ENCODE measurements at places on chromosomes 11 and 22.
A peak's percentile ranks its signal among the peaks of the same experiment; 100 is the strongest.

DNA sequence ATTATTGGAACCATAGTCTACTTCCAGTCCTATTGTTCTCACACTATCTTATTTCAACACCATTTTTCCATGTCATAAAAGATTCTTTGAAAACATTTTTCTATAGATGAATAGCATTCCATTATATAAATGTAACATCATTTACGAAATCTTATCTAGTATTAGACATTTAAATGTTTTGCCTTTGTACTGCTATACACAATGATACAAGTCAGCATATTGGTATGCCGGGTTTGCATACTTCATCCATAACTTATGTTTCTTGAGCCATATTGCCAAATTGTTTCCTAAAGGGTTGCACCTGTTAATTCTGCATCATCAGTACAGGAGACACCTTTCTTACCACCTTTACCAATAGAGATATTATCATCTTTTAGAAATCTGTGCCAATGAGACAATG lies 68.2 kb downstream of the SYT13 start:
- DNase-seq: no peak

DNA sequence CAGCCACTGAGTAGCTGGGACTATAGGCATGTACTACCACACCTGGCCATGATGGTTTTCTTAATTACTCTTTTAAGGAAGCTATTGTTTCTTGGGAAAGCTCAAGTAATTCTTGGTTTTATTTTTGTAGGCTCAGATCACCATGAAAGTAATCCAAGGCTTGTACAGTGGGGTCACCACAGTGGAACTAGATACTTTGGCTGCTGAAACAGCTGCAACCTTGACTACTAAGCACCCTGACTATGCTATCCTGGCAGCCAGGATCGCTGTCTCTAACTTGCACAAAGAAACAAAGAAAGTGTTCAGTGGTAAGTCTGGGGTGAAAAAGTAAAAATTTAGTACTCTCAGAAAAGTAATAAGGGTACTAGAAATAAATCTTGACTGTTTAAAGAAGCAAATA lies 11.3 kb downstream of the RRM1 start:
- DNase-seq: no peak

DNA sequence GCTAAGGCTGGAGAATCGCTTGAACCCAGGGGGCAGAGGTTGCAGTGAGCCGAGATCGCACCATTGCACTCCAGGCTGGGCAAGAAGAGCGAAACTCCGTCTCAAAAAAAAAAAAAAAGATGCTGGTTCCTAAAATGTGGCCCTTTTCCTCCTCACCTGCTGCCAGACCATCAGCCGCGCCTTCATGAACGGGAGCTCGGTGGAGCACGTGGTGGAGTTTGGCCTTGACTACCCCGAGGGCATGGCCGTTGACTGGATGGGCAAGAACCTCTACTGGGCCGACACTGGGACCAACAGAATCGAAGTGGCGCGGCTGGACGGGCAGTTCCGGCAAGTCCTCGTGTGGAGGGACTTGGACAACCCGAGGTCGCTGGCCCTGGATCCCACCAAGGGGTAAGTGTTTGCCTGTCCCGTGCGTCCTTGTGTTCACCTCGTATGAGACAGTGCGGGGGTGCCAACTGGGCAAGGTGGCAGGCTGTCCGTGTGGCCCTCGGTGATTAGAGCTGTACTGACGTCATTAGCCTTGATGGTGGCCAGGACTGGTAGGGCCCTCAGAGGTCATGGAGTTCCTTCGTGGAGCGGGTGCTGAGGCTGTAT lies 50.7 kb upstream of the PPP6R3 start:
- no peak for DNase-seq

DNA sequence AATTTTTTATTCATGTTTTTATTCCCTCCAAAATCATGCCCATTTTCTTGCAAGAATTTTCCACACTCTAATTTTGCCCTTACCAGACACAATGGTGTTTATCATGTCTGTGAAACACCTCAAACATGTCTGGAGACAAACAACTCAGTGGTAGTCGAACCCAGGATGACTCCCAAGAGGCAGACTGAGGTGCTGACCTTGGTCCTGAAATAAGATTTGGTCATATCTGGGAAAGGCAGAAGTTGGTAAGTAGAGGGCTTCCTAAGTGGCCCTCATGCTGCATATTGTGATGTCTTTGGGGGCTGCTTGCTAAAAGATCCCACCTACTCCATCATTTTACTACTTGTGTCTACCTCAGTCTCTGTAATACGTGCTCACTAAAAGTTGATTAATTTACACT lies 369.4 kb upstream of the ISX start:
- peak; percentile 53 for DNase-seq

GRCh38 chr11:1879941-1880720 lies 11.6 kb downstream of the PRR33 start:
- peak; percentile 4 for DNase-seq

DNA sequence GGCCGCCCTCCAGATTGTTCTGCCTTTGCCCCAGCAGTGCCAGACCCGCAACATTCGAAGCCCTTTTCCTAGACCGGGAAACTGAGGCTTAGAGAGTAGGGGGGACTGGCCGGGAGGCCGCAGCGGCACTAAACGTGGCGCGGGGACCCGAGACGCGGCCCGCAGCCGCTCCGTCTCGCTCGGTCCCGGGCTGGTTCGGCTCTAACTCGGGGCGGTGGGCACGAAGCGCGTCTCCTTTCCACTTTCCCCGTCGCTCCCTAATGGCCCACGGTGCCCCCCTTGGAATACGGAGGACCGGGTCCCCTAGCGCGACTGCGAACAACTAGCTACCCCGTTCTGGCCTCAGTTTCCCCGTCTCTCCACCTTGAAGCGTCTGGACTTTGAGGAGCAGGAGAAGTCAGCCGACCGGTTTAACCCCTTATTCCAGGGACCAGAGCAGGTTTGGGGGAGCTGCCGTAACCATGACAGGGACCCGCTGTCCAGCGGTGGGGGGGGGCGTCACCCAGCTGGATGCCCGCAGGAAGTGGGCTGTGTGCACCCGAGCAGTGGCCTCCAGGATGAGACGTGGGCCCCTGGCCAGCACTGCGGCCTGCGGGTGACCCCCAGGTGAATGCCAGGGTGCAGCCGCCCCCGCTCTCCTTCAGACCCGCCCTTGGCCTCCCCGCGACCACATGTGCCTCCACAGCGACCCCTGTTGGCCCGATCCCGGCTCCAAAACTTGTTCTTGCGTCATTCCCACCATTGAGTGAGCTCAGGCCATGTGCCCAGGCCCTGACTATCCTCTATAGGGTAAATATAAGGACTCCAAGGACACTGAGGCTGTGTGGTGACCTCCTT lies 1.1 kb downstream of the CDC42EP1 start:
- peak; percentile 80 for DNase-seq

DNA sequence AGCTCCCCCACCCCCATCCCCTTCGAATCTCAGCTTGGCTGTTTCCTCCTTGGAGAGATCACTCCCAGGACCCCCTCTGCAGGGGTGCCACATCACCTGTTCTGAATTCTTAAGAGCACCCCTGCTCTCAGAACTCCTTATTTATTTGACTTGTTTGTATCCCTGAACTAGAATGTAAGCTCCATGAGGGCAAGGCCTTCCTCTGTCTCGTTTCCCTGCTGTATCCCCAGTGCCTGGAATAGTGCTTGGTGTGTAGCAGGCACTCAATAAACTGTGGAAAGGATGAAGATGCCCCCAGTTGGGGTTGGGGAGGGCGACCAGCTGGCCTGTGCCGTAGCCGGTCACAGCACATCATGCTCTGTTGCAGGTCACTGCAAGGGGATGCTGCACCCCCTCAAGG lies 3.6 kb upstream of the MDK start:
- DNase-seq: no peak

DNA sequence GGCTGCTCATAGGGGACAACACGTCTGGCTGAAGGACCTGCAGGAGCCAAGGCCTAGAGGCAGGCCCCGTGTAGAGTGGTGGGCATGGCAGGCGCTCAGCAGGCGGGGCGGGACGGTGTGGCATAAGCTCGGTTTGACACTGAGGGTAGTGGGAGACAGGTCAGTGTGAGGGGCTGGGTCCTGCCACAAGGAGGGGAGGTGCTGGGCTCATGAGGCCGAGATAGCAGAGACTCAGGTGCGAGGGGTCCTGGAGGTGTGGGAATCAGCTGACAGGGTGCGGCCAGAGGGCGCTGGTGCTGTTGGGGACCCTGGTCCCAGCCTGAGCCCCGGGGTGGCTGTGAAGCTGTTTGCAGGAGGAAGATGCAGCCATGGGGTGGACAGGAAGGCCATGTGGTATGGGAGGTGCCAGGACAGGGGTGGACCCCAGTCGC lies 6.7 kb downstream of the SLC22A12 start:
- no peak for DNase-seq

- DNase-seq: peak; percentile 71
Observed at GRCh38 chr22:41917903-41918791, 3.3 kb upstream of the SHISA8 start.

GRCh38 chr11:65417702-65418430 lies 4.7 kb upstream of the NEAT1 start:
- no peak for DNase-seq

DNA sequence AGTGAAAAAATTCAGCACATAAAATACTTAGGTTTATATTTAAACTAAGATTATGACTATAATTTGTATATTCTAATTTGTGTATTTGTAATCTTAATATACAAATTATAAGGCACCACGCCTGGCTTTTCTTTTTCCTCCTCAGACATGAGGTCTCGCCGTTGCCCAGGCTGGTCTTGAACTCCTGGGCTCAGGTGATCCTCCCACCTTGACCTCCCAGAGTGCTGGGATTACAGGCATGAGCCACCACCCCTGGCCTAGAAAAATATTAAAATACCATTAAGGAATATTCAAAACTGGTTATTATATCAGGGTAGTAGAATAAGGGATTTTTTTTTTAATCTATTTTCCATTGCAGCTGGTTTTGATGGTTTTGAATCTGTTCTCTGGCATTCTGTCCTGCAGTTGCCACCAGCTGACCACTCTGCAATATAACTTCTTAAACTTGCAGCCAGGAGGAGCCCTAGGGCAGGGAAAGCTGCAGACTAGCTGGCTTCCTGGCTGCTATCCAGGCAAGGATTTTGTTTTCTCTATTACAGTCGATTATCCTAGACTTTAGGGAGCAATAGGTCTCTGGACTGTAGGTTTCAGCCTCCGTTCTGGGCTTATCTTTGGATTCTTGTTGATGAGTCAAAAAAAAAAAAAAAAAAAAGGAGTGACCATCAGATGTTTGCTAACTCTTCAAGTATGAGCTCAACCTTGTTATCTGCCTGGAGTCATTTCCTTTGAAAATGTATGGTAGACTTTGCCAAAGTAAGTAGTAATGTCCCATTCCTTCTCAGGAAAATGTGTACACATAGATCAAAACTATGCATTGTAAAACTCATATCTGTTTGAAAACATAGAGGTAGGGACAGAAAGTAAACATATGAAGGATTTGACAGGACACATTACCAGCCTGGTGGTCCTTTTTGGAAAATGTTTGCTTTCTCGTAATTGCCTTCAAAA lies 13.2 kb downstream of the POLA2 start:
- DNase-seq: peak; percentile 56

GRCh38 chr11:130162733-130163132 lies 3.2 kb downstream of the ST14 start:
- peak; percentile 96 for DNase-seq

DNA sequence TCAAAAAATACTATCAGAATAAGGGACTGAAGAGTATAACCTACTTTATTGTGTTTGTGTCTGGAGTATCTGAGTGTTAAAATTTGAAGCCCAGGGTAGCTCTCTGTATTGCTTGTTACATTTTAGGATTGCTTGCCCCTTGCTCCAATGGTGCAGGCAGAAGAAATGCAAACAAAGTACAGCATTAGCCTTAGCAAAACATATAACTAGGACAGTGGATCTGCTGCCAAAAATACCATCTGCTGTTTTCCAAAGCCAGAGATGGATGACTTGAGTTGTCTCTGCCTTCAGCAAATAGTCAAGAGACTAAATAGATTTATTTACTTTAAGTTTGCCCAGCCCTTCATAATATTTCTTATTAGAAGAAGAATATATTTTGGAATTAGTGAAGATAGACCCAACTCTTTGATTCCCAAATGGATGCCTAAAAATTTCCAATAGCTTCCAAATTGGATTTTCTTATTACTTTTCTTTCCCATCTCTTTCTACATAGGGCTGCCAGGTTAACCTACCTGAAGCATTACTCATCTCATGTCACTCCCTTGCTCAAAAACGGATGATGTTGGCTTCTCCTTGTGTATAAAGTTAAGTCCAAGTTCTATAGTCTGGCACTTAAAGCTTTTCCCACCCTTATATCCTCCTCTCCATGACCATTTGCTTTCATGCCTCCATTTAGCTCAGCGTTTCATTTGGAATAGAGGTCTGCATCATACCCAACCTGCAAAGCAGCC lies 66.3 kb downstream of the LDLRAD3 start:
- no peak for DNase-seq

DNA sequence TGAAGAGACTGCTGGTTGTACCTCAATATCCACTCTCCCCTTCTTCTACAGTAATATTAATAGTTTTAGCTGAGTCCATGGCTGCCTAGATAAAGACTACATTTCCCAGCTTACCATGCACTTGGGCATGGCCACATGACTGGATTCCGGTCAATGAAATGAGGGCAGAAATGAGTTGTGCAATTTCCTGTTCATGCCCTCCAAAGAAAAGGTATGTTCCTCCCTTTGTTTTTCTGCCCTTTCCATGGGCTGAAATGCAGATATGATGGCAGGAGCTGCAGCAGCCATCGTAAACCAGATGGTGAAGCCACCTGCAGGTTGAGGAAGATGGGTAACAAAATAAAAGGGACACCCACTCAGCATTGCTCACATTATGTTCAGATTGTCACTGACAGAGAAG lies 15.3 kb upstream of the ELFN2 start:
- peak; percentile 64 for DNase-seq

- DNase-seq: no peak
Observed at GRCh38 chr22:39395936-39396796, 3.4 kb upstream of the TAB1 start.

GRCh38 chr11:120622189-120622875 lies 110.8 kb downstream of the GRIK4 start:
- peak; percentile 78 for DNase-seq

DNA sequence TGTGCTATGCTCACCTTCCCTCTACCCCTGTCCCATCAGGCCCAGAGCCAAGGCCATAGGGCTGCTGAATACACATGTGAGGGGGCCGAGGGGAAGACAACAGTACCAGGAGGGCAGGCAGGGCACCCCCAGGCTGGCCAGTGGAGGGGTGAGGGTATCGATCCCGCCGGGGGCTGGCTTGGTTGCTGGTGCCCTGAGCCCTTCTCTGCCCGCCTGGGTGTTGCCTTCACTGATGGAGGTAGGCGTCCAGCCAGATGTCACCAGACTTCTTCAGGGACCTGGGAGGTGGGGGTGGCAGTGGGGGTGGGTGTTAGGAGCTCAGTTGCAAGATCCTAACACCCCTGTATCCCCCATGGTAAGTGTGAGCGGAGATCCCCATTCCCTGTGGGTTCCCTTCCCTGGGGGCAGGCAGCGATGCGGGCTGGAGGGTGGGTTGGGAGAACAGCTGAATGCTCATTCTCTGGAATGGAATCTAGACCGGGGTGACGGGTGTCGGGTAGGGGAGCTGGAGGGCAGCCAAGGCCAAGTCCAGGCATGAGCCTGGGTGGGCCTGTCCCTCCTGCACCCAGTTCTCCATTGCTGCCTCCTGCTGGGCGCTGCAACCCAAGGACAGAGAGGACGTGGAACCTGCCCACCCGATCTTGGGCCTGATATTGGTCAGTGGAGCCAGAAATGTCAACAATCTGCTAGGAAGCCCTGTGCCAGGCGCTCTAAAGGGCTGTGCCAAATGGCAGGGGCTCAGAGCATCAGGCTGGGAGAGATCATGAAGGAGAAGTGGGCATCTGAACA lies 17.6 kb downstream of the FADS3 start:
- no peak for DNase-seq

Data from MV-4-11 (cell line).